ENCODE measurements at places on chromosomes 2 and 18. TPM values are rescaled to one million over a fixed set of nuclear protein-coding genes. Genes with fewer than 3 reads are reported as not detected.

The SNTG2 gene
- total RNA-seq: 18.2 TPM

The NABP1 gene
- 25.0 TPM for total RNA-seq

The TUBA3E gene
- not detected for total RNA-seq

- H3K36me3 ChIP-seq: no peaks in the 10 kb centered on the region
- H3K4me1 ChIP-seq: no peaks in the 10 kb centered on the region
- no peak overlapping the region for H3K27ac ChIP-seq
- H3K27me3 ChIP-seq: no peaks in the 10 kb centered on the region
- H3K4me3 ChIP-seq: no peak overlapping the region
These were observed 184.9 kb downstream of the UBE2E3 start for GRCh38 chr2:181165199-181165868.

DNA sequence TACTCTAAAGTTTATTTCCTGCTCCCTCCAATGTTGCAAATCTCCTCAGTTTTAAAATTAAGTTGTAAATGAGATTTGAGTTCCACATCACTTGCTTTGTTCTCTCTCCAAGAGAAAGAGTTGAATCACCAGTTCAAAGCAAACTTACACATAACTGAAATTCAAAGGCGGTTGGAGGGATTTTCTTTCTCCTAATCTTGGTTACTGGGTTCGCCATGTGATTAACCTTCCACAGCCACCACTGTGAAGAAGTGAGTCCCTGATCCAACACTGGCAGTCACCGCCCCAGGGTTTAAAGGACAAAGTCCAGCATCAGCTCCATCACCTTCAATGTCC, 247.1 kb downstream of the MYCN start:
- no peaks in the 10 kb centered on the region for H3K27me3 ChIP-seq
- H3K4me1 ChIP-seq: no peaks in the 10 kb centered on the region
- H3K36me3 ChIP-seq: no peaks in the 10 kb centered on the region
- DNase-seq: no peak
- no peak overlapping the region for H3K27ac ChIP-seq

DNA sequence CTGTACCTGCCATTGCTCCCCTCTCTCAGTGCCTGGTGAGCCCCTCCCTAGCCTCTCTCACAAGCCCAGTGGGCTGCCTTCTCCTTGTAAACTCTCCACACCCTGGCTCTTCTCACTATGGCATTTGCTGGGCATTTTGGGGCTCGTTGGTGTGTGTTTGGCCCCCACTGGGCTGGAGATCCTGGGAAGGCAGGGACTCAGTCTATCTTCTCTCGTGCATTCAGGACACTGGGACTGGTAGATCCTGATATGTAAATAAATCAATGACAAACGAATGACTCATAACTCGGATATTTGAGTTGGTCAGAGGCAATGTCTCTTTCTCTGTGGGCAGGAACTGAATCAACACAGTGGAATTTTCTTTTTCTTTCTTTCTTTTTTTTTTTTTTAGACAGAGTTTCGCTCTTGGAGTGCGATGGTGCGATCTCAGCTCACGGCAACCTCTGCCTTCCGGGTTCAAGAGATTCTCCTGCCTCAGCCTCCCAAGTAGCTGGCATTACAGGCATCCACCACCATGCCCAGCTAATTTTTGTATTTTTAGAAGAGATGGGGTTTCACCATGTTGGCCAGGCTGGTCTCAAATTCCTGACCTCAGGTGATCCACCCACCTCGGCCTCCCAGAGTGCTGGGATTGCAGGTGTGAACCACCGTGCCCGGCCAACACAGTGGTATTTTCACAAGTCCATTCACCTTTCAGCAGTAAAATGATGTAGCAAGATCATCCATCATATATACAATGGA, 144.6 kb upstream of the SPRED2 start:
- no peaks in the 10 kb centered on the region for H3K36me3 ChIP-seq
- no peak for DNase-seq
- H3K4me3 ChIP-seq: no peak overlapping the region
- H3K27me3 ChIP-seq: no peaks in the 10 kb centered on the region
- no peaks in the 10 kb centered on the region for H3K4me1 ChIP-seq
- H3K27ac ChIP-seq: no peak overlapping the region

The TRABD2A gene
- total RNA-seq: 0.14 TPM

DNA sequence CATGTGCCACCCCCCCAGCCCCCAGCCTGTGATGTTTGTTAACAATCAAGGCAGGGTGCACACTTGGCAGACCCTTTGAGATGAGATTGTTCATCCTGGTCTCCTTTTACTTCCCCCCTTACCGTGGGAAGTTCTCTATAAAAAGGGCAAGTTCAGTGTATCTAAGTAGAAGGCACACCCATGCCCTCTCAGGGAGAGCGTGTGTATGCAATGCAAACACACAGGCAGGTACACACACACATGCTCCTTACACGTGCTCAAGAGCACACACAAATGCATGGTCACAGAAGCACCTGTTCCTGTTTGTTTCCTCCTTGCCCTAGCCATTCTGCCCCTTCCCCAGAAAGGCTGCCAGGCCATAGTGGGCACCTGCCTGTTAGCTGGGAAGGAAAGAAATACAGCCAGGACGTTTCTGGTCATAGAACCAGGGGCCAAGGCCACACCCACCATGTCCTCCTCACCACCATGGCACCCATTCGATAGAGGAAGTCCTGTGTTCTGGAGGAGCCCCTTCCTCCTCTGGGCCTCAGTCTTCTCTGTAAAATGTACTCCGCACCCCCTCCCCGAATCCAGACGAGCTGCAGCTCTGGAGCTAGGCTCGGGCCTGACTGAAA, 3.1 kb downstream of the ATOH8 start:
- no peaks in the 10 kb centered on the region for H3K36me3 ChIP-seq
- no peak overlapping the region for H3K27ac ChIP-seq
- DNase-seq: no peak
- H3K4me3 ChIP-seq: no peak overlapping the region

DNA sequence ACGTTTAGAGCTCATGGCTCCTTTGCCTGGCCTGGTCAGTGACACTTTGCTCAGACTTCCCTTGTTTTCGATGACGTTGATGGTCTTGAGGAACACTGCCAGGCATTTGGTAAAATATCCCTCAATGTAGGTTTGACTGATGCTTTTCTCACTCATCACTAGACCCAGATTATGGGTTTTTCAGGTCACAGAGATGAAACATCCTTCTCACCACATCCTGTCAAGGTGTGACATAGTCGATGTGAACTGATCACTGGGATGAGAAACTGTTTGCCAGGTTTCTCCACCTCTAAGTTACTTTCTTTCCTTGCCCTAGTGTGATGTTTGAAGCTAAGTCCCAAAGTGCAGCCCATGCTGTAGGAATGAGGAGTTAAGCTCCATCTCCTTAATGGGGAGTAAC, 81.5 kb downstream of the AFF3 start:
- no peak overlapping the region for H3K4me3 ChIP-seq
- no peaks in the 10 kb centered on the region for H3K36me3 ChIP-seq
- no peak for DNase-seq
- no peak overlapping the region for H3K27ac ChIP-seq

The IL1F10 gene
- not detected for total RNA-seq

The IL36G gene
- not detected for total RNA-seq

The SP140L gene
- 21.6 TPM for total RNA-seq

The DNAJC5G gene
- total RNA-seq: 1.5 TPM

The ASNSD1 gene
- total RNA-seq: 65.0 TPM

- H3K4me3 ChIP-seq: no peak overlapping the region
- no peak overlapping the region for H3K27ac ChIP-seq
- no peaks in the 10 kb centered on the region for H3K27me3 ChIP-seq
- no peaks in the 10 kb centered on the region for H3K4me1 ChIP-seq
These were observed 648 bp upstream of the LYPD6B start for GRCh38 chr2:149037851-149038250.

GRCh38 chr18:69874058-69874457, 73.6 kb downstream of the CD226 start:
- no peak overlapping the region for H3K27ac ChIP-seq
- no peaks in the 10 kb centered on the region for H3K27me3 ChIP-seq
- H3K4me3 ChIP-seq: no peak overlapping the region
- H3K4me1 ChIP-seq: no peaks in the 10 kb centered on the region

DNA sequence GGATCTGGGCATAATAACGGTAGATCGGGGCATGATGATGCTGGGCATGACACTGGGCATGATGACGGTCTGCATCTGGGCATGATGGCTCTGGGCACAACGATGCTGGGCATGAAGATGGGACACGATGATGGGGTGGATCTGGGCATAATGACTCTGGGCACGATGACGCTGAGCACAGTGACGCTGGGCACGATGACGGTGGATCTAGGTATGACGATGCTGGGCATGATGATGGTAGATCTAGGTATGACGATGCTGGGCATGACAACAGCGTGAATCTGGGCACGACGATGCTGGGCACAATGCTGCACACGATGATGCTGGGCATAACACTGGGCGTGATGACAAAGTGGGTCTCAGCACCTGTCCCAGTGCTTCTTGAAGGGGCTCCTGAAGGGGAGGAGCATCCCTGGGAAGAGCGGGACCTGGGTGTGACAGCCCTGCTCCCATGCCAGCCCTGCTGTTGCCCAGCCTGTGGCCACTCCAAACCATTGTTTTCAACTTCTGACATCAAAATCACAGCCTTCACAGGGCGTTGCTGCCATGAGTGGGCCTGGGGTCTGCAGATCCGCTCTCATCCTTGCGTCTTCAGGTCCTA, 30.4 kb upstream of the ALLC start:
- no peaks in the 10 kb centered on the region for H3K27me3 ChIP-seq
- H3K27ac ChIP-seq: no peak overlapping the region
- H3K36me3 ChIP-seq: no peaks in the 10 kb centered on the region
- no peak for DNase-seq
- H3K4me3 ChIP-seq: no peak overlapping the region

- no peak for DNase-seq
- no peak overlapping the region for H3K4me3 ChIP-seq
- H3K4me1 ChIP-seq: no peaks in the 10 kb centered on the region
- H3K36me3 ChIP-seq: no peaks in the 10 kb centered on the region
- no peak overlapping the region for H3K27ac ChIP-seq
These were observed 68.4 kb upstream of the STAM2 start for GRCh38 chr2:152243761-152244640.

The FBXO41 gene
- total RNA-seq: 1.7 TPM

DNA sequence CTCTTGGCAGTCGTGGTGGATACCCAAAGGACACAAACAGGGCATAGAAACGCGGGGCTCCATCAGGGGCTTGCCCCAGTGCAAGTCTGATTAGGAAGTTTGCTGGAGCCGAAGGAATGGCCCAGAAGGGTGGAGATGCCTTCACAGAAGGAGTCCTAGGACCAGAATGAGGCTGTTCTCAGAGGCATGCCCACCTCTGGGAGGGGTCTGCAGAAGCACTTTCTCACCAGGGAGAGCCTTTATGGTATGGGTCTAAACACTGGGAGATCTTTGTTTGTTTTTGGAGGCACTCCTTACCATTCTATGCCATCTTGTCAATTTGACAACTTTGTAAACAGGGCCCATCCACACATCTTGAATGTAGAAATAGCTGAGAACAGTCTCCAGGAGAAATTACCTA, 75.0 kb downstream of the CRIM1 start:
- no peak overlapping the region for H3K4me3 ChIP-seq
- H3K4me1 ChIP-seq: peaks cover 16% of the 10 kb centered on the region
- no peak for DNase-seq
- H3K27me3 ChIP-seq: no peaks in the 10 kb centered on the region
- H3K36me3 ChIP-seq: no peaks in the 10 kb centered on the region
- no peak overlapping the region for H3K27ac ChIP-seq

DNA sequence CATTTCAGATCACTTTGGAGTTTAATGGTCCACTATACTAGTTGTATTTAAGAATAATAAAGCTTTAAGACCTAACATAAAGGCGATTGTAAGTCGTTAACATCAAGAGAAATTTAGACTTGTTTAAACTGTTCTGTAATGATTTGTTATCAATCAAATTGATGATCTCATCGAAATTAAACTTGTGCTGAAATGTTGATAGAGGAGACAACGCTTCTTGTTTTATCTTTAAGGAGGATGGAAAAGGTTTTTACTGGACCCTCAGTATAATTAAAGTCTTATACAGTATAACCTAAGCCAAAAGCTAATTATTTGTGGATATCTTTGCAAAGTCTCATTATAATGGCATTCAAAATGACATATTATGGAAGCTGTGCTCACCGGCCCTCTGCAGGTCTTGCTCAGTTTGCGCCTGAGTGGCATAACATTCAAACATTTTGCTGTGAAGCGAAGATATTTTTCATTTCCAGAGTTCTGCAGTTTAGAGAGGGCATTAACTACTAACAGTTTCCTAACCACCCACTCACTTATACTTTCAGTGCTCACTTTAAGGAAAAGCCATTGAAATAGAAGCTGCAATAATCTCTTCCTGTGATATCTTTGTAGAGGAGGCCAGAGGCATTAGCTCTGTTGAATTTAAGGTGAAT, 1.4 kb upstream of the SERTAD2 start:
- no peaks in the 10 kb centered on the region for H3K27me3 ChIP-seq
- H3K36me3 ChIP-seq: no peaks in the 10 kb centered on the region
- no peaks in the 10 kb centered on the region for H3K4me1 ChIP-seq

The ACTR3 gene
- 152 TPM for total RNA-seq

DNA sequence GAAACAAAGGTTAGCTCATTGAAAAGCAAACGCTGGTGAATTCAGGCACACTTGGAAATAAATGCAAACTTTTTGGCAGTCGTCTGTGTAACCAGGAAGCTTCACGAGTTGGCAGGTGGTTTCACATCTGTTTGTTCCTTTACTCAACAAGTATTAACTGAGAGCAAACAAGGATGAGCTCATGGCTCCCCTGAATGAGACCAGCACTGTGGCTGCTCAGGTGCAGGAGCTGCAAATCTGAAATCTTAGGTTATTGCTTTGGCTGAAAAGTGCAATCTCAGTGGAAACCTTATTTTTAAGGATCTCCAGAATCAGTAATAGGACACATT, 46.3 kb downstream of the SH3RF3 start:
- peaks cover 3% of the 10 kb centered on the region for H3K4me1 ChIP-seq
- H3K4me3 ChIP-seq: no peak overlapping the region
- H3K36me3 ChIP-seq: no peaks in the 10 kb centered on the region
- H3K27me3 ChIP-seq: no peaks in the 10 kb centered on the region
- no peak overlapping the region for H3K27ac ChIP-seq

The IL1B gene
- total RNA-seq: 0.26 TPM

DNA sequence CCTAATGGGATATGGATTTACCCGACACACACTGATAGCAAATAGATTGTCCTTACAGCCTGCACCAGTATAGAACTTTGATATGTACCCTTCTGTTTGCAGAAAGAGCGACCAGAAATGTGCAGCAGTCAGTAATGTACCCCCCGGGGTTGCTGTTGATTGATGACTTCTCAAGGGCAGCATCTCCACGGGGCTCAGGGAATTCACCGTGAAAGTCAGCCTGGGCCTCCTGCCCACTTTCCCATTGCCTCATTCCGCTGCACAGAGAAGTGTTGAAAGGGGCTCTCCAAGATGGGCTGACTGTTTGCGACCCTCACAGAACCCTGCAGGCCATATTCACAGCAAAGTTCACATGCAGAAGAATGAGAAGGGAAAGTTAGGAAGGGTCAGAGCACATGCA, 241.3 kb downstream of the PRKCE start:
- no peak overlapping the region for H3K27ac ChIP-seq
- peaks cover 4% of the 10 kb centered on the region for H3K4me1 ChIP-seq
- H3K27me3 ChIP-seq: no peaks in the 10 kb centered on the region
- DNase-seq: no peak
- no peaks in the 10 kb centered on the region for H3K36me3 ChIP-seq

GRCh38 chr2:127640082-127641072, 5.6 kb upstream of the GPR17 start:
- no peaks in the 10 kb centered on the region for H3K27me3 ChIP-seq
- no peaks in the 10 kb centered on the region for H3K36me3 ChIP-seq
- no peak overlapping the region for H3K4me3 ChIP-seq
- peaks cover 10% of the 10 kb centered on the region for H3K4me1 ChIP-seq

- no peaks in the 10 kb centered on the region for H3K36me3 ChIP-seq
- H3K4me1 ChIP-seq: no peaks in the 10 kb centered on the region
- H3K27ac ChIP-seq: no peak overlapping the region
- DNase-seq: no peak
- H3K4me3 ChIP-seq: no peak overlapping the region
- H3K27me3 ChIP-seq: no peaks in the 10 kb centered on the region
These were observed 226.7 kb upstream of the KLHL29 start for GRCh38 chr2:23158306-23158705.

Measured in uterus (tissue), 4 donors.